ENCODE measurements at places on chromosomes 11 and 22. TPM values are rescaled to one million over a fixed set of nuclear protein-coding genes. Genes with fewer than 3 reads are reported as not detected.

DNA sequence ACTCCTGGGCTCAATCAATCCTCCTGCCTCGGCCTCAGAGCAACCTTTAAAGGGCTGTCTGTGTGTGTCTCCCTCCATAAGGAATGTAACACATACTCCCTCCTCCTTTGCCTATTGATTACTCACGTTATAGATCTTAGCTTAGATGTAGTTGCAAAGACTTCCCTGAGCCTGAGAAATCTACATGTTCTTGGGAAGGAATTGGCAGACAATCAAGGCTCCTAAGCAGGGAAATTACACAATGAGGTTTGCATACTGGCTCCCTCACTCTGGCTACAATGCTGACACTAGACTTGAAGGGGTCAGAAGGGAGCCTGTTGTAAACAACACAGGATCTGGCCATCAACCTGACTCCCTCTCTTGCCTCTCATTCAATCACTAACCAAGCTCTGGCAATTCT lies 5.2 kb upstream of the OLFML1 start:
- DNase-seq = no peak

- DNase-seq = peak; percentile 64
These were observed 11.6 kb downstream of the PRR33 start for GRCh38 chr11:1879941-1880720.

- no peak for DNase-seq
These were observed at the start of gene BID for GRCh38 chr22:17774206-17774925. Gene BID, minus strand, starts transcription at chr22:17774469. Its CDS starts 24,353 bp downstream, at chr22:17750116.

DNA sequence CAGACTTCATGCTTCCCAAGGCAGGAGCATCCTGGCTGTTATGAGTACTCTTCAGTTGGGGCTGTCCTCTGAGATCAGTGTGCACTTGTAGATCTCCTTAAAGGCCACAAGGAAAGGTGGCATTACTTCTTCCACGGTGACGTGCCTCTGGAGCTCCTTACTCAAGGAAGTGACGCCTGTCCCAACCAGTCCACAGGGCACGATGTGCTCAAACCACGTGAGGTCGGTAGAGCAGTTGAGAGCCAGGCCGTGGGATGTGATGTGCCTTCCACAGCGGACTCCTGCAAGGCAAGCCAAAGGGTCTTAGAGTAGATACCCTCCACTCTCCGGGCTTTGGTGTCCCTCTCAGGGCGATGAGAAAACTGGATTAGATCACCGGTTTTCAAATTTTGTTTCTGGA lies 1.4 kb downstream of the LIPT2 start:
- DNase-seq = no peak

The KCNQ1OT1 gene
- 8.0 TPM for total RNA-seq

GRCh38 chr22:28006271-28006670 lies 87.2 kb upstream of the PITPNB start:
- no peak for DNase-seq

- DNase-seq = no peak
These were observed 82.9 kb downstream of the CCDC34 start for GRCh38 chr11:27280140-27280539.

GRCh38 chr11:120952461-120953434 lies 71.2 kb upstream of the TBCEL start:
- DNase-seq = peak; percentile 79

The P4HA3 gene
- 1.4 TPM for total RNA-seq

The HEPN1 gene
- total RNA-seq = not detected

- DNase-seq = no peak
These were observed 18.2 kb upstream of the CLPB start for GRCh38 chr11:72452495-72452894.

DNA sequence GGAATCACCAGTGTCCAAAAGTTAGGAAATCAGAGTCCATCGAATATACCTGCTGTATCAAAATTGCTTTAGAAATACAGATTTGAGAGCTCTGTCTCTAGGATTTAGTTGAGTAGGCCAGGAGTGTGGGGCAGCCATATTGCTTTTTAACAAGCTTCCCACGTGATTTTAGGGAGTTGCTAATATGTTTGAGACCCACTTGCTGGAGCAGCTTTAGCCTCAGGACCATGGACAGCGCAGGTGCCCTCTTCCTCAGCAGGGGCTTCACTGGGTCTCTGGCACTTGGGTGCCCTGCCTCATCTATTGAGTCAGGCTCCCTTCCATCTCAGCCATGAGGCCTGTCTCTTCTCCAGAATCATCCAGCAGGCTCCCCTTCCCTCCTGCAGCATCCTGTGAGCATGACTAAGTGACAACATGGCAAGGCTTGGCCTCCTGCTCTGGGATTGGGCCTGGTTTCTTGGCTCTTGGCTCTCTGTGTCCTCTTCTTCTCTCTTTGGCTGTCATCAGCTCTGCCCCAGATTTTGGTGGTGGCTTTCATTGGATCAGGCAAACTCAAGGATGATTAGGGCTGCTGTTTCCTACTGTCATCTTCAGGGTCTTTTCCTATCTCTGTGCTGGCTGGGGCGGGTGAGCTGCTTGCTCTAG lies 70.0 kb downstream of the SGSM1 start:
- DNase-seq = no peak

DNA sequence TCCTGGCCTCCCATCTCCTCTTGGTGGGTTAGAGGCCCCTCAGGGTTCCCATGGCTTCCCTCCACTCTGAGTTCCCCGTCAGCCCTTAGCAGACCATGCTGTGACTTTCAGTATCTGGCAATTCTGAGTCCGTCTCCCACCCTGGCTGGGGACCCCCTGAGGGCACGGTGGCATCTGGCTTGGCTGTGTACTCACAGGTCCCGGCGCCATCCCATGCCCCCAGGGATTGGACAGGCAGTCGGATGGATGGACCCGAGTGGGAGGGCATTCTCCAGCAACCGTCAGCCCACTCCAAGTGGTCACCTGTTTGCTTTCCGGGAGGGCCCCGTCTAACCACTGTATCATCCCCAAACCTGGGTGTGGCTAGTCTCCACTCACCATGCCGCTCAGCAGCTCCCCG lies 24.0 kb upstream of the ABCC8 start:
- DNase-seq = no peak

The MS4A13 gene
- total RNA-seq = not detected

GRCh38 chr11:76318744-76319384 lies 62.1 kb downstream of the THAP12 start:
- peak; percentile 68 for DNase-seq

- peak; percentile 62 for DNase-seq
These were observed 741 bp upstream of the MTA2 start for GRCh38 chr11:62602141-62603071.

- no peak for DNase-seq
These were observed 883 bp upstream of the AIFM3 start for GRCh38 chr22:20965888-20966855.

DNA sequence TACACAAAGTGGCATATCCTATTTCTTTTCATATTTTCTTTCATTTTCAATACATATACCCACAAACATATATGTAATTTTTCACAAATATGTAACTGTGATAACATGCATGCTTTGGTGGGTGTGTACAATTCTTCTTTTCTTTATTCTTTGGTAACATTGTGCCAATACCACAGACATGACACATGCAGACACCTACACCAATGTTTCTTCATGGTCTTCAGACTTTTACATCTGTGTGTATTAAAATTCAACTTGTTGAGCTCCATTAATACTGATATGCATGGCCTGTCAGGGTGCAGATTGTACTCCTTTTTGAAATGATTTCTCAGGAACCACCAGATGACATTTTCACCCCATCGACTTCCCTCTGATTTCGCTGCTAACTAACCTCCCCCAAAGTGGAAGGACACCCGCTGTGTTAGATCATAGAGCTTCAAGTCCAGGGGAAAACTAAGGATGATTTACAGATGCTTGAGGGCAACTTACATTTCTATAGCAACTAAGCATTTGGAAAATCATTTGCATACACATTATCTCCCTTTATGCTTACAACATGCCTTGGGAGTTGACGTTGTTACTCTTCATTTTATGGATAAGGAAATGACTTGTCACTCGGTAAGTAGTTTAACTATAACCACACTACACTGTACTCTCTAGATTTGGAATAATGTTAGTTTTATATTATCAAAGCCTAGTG lies 10.5 kb upstream of the PANX3 start:
- DNase-seq = no peak

The CECR2 gene
- 3.6 TPM for total RNA-seq

DNA sequence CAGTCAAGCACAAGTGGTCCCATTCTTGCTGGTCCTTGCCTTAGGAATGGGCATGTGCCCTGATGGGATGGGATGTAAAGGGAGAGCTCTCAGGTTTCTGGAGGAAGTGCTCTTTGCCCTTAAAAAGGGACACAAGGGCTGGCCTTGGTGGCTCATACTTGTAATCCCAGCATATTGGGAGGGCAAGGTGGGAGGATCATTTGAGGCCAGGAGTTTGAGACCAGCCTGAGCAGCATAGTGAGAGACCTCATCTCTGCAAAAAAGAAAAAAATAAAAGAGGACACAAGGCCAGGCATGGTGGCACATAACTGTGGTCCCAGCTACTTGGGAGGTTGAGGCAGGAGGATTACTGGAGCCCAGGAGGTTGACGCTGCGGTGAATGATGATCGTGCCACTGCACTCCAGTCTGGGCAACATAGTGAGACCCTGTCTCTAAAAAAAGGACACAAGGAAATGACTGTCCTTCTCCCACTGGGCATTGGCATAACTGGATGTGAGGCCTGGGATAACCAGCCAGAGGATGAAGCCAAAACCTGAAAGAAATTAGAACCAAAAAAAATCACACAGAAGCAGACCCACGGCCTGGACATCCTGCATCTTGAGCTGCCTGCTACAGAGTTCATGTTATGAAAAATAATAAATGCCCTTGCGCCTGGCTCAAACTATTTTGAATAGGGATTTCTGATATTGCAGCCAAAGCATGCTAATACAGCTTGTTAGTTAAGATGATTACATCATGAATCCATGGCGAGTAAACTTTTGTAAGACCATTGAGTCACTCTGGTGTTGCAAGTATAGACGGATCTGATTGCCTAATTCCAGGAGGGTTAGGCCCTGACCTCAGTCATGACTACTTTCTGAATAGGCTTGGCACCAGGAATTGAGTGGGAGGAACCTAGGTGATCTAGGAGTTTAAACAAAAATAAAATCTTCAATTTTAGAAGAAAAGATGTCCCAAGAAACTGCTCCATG lies 12.9 kb upstream of the CRKL start:
- DNase-seq = peak; percentile 56

DNA sequence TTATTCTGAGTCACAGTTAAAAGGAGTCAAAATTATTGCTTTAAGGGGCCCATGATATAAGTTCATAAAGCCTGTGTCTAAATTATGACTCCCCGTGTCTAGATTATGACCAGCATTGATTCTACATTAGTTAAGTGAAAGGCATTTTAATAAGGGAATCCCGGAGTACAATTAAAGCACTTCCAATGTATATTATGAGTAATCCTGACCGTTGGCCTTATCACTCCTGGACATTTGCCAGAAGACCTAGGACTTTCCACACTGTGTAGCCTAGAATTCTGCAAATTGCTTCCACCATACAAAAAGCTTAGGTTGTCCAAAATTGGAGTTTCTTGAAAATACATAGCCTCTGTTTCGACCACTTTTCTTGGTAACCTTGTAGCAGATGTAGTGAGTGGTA lies 1292.6 kb downstream of the LRRC4C start:
- DNase-seq = no peak

DNA sequence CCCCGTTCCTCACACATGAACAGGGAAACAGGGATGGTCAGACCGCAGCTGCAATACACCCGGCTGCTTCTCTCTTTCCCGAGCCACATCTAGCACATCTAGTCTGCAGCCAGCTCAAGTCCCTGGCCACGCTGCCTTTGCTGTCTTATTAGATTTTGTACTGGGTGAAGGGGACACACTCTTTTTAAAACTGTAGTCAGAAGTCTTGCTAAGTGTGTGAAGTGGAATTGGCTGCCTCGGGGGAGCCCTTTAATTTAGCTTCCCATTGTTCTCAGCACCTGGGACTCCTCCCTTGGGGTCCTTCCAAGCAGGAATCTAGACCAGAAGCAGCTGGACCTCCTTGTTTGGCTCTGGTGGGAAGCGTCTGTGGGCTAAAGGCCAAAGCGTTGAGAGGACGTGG lies 420.0 kb downstream of the CTTN start:
- no peak for DNase-seq

The HPX gene
- total RNA-seq = 2.4 TPM

The MICALL1 gene
- 28.5 TPM for total RNA-seq

The ABCC8 gene
- 6.0 TPM for total RNA-seq

GRCh38 chr22:31662668-31663037 lies 638 bp upstream of the PISD start:
- no peak for DNase-seq

The TRIM44 gene
- 22.3 TPM for total RNA-seq

The LRP4 gene
- total RNA-seq = 50.7 TPM

The B4GALNT4 gene
- total RNA-seq = 22.2 TPM

- DNase-seq = no peak
These were observed 23.0 kb downstream of the APLNR start for GRCh38 chr11:57214098-57214417.

DNA sequence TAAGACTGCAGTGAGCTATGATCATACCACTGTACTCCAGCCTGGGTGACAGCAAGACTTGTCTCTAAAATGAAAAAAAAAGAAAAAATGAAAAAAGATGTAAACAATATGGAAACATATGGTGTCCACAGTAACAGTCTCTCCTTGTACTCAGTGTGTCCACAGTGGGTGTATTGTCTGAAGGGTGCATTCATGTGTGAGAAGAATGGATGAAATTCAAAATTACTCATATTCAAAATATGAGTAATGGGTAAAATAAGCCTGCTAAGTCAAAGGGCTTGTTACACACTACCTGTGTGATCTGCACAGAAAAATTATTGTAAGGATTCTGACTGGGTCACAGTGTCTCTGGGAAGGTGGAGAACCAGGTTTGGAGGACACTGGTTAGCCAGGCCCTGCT lies 26.9 kb downstream of the PPFIA1 start:
- no peak for DNase-seq

DNA sequence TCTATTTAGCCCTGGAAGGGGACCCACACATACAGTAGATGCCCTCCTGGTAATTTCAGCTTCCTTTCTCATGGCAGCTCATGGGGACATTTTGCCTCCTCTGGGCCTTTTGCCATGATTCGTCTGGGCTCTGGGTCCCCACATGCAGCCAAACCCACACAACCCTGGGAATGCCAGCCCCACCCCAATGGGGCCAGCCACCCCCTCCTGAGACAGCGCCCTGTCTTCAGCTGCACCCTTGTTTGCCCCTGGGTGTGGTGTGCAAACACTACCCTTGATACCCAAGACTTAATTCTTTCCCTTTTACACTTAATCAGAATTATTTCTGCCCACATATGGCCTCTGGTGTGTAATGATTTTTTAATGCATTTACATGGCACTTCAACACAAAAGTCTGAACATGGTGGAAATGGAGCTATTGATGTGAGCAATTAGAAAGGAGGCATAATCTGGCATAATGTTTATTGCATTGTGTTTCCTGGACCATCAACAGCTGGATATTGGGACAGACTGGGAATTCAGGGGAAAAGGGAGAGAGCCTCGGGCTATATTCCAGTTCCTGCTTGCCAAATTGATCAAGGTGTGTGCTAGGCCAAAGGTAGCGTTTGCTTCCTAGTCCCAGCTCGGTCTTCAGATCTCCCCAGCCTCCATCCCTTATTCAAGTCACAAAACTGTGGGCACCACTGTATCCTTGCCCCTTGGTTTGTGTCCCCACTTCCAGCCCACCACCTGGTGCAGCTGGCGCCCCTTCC lies 85.0 kb upstream of the ANO1 start:
- no peak for DNase-seq
